ENCODE measurements at places on chromosomes 3 and 15.

DNA sequence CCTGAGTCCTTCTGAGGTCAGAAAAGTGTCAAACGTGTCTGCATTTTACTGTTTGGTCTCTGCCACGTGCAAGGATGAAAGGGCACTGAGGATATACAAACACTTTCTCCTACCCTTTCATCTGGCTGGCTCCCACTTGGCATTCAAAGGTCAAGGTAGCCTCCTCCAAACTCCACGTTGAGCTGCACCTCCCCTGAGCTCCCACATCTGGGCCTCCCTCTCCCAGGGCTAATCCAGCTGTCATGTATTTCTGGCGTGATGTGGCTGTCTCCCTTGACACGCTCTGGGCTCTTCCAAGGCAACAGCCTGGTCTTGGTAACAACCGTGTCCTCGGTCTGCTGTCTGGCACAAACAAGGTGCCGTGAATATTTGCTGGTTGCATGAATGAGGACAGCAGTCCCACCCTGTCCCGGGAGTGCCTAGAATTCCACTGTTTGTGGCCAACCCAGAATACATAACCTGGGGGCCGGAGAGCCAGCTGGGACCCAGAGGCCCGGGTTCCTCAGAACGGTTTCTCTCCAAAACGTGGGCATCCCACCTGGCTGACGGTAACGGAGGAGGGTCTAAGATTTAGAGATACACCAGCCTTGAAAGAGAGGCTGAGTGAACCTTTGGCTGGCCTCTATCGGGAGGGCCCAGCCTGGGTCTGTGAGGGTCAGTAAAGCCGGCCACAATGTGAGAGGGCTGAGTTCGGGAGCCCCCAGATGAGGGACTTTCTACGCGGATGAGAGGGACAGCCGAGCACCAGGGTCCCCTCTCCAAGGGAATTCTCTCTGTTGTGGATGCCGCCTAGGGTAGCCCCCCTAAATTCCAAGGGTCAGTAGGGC is 767 bp downstream of the GLT8D1 start:
- peak; percentile 29 for DNase-seq

DNA sequence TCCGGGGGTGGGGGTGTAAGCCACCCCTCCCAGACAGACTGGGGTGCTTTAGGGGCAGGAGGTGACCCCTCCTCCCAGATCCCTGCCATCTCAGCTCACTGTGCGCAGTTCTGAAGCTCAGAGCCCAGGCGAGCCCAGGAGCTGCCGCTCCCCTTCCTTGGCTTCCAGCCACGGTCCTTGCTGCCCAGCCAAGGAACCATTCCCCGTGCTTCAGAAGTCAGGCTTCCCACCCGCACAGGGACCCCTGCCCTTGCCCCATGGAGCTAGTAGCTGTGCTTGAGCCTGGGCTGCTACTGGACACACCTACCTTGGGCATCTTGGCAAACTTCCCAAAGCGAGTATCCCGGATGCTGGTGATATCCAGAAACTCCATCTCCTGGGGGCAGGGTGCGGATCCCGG is 4.8 kb downstream of the PLCB2 start:
- DNase-seq, result no peak

- DNase-seq, result no peak
Measured at GRCh38 chr3:86029590-86029989, 961.4 kb downstream of the VGLL3 start.

DNA sequence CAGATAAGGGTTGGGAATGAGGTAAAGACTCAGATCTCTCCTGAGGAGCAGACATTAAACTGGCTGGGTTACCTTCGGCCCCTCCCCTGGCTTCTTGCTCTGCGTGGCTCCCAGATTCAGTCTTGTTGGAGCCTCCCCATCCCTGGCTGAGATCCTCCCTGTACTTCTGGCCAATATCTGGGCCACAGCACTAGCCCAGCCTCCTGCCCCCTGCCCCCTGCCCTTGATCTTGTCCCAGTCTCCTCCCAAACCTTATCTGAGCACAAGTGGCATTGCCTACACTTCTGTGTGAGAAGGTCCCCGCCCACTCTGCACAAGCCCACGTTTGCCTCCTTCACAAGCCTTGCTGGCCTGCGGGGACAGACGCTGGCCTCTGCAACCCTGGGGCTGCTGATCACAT is 16.8 kb downstream of the PLA2G4F start:
- DNase-seq, result no peak

GRCh38 chr3:48663489-48664312 is 1.0 kb upstream of the CELSR3 start:
- DNase-seq, result peak; percentile 99

- DNase-seq, result no peak
Measured at GRCh38 chr15:89429023-89429422, 67.4 kb downstream of the RHCG start.

DNA sequence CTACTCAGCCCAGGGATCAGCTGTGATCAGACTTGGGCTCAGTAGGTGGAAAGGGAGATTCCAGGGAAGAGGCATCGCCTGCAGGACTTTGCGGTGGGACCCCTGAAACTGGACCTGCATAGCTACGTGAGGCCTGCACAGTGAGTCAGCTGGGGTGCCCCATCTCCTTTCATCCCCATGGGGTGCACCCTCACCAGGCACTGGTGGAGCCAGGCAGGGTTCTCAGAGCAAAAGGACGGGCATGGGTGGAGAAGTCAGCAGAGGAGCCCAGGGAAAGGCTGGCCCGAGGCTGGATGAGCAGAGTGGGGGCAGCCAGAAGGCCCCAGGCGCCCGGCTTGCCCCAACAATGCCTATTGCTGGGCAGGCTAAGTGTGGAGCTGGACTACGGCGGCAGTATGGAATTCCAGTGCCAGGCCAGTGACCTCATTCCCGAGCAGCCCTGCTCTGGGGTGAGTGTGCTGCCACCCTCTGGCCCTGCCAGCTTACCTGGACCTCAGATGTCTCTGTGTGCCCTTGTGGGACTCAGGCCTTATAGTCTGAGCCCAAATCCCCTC is 19.7 kb downstream of the ACAA1 start:
- no peak for DNase-seq

- DNase-seq, result no peak
Measured at GRCh38 chr3:190830031-190830430, 32.5 kb downstream of the GMNC start.

GRCh38 chr3:138202945-138203701 is 16.0 kb downstream of the ARMC8 start:
- no peak for DNase-seq

- DNase-seq, result no peak
Measured at GRCh38 chr3:184323696-184324095, 9.3 kb downstream of the EIF4G1 start.

DNA sequence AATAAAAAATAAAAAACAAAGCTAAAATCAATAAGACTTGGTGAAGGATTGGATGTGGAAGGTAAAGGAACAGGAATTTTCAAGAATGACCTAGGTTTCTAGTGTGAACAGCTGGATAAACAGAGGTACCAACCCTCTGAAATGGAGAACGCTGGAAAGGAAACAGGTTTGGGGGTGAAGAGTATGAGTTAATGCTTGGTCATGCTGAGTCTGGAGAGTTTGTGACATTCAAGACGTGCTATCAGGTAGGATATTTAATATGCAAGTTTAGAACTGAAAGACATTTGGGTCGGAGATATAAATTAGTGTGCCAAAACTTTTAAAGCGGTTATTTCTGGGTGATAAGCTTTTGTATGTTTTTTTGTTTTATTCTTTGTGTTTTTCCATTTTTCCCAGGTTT is 11.4 kb upstream of the KLHL6 start:
- no peak for DNase-seq

DNA sequence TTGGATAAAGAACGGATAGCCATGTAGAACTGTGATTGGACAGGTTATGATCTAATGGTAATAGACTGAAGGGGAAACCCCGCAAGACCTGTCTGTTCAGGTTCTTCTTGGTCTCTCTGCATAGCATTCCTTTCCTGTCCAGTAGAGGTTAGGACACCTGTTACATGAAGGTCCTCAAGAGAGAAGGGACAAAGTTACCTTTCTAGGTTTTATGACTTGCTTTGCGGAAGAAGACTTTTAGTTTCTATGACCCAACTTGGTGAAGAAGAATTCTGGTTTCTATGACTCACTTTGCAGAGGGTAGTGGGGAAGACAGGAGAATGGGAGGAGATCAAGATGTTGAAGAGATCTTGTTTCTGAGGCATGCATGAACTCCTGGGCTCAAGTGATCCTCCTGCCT is 97.9 kb upstream of the C3orf80 start:
- no peak for DNase-seq

DNA sequence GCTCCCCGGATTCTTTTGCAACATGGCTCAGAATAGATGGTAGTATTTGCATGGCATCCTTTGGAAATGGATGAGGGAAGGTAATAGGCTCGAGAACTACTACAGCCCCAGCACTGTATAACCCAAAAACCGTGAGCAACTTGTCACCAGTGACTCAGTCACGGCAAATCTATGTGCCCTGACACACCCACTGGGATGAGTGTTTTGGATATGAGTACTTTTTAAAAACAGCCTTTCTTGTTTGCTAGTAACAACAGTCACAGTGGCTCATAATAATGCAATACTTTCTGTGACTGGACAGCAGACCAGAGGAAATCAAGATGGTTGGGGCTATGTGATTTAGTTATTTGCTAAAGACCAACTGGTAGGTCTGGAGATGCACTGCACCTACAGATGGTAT is 299.6 kb downstream of the ULK4 start:
- no peak for DNase-seq

GRCh38 chr3:159824333-159824732 is 164.3 kb upstream of the IL12A start:
- DNase-seq, result no peak

DNA sequence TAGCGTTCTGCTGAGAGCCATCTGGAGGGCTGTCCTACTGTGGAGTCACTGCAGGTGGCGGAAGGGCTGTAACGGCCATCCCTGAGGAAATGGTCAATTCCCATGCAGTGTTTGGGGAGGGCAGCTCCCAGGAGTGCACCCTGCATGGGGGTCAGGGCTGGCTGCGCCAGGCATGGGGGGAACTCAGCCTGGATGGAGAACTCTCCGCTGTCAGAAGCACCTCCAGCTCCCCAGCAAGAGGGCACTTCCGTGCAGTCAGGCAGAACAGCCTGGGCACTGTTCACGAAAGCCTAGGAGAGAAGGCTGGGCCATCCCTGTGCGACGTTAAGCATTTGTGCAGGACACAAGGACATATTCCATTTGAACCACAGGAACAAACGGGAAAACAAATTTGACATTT is 105.2 kb downstream of the LRIG1 start:
- DNase-seq, result no peak

DNA sequence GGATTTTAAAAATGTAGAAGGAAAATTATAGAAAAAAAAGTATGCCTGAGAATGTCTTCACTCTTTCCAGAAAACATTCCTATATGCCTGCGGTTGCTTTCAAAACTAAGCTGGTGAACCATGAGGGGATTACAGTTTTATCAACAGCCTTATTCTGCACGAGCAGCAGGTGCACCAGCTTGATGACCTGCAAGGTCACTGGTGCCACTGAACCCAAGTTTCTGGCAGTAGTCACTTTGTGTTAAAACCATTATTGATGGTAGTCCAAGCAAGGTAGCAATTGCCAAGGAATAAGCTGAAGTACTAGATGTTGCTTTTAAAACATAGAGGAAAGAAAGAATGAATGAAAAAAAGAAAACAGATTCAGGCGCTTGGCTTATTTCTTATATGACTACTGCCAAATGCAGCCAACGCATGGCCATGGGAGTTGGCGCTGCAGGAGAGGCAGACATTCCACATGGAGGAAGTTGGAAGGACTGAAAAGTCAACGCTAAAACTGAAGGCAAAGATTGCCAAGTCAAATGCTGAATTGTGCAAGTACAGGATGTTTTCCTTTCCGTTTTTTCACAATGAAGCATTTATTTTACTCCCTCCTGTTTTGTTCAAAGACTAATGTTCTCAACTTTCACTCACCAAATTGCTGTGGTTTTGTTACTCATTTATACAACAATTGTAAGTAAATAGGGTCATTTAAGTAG is 601.4 kb downstream of the CADM2 start:
- DNase-seq, result no peak

DNA sequence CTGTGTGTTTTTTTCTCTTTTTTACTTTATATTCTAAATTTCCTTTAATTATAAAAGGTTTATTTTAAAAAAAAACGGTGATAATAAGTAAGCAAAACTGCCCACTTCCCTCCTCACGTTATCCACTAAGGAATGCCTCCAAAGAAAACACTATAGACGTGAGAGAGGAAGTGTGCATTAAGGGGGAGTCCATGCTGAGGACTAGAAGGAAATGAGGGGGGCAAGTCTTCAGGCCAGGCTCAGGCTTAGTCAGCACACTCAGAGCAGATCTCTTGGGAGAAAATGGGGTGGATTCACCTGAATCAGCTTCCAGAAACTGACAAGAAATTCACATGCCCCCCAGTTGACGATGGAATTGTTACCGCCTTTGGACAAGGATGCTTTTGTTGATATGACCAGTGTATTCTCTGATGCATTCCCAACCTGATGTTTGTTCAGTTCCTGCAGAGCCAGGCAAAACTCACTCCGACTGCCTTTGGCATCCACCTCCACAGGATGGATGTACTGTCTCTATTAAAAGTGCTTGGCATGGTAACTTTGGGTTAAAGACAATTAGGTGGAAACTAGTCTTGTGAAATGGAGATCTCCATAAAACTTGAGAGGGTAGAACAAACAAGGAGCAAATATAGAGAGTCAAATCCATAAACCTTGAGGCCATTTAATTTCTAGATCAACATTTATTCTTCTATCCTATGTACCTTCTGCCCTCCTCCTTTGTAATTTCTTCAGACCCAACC is 167.8 kb downstream of the MYRIP start:
- DNase-seq, result no peak

DNA sequence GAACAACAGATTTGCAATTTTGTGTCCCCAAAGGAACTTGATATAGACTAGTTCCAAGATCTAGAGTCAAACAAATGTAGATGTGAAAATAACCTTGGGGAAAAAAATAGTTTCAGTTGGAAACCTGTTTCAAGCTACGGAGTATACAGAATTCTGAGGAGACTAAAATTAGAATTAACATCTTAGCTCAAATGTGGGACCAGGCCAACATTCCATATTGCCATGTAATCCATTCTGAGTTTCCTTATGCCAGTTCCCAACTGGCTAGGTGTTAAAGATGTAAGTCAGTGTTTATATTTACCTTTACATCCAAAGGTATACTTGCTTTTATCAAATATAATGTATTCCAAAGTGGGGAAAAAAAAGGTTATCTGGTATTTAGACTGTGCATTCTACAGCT is 76.3 kb downstream of the UBE3A start:
- no peak for DNase-seq

DNA sequence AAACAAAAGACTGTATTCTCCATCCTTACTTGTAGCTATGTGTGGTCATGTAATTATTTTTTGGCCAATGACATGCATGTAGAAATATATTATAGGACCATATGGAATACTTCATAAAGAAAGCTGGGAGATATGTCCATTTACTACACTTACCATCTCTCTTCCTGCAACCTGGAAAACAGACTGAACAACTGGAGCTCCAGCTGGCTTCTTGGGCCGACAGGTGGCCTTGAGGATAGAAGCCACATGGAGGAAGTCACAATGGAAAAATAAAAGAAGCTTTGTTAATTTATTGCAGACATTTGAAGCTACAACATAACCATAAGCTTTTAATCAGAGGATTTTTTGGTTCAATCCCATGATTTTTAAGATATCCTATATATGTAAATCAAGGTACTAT is 167.9 kb upstream of the CBLB start:
- DNase-seq, result no peak

GRCh38 chr3:169295126-169295525 is 368.4 kb downstream of the MECOM start:
- no peak for DNase-seq

- DNase-seq, result no peak
Measured at GRCh38 chr15:79179108-79179561, 88.6 kb upstream of the RASGRF1 start.

GRCh38 chr3:53675022-53675697 is 171.1 kb downstream of the CHDH start:
- no peak for DNase-seq

All from GM20000 (cell line).